ENCODE measurements at places on chromosomes 5 and 9.

GRCh38 chr5:33614039-33614438, 173.3 kb downstream of the TARS1 start:
- DNase-seq: no peak

GRCh38 chr5:17411436-17412402, 86.3 kb upstream of the TAF11L2 start:
- no peak for DNase-seq

GRCh38 chr5:72070529-72070928, 36.7 kb upstream of the MAP1B start:
- no peak for DNase-seq

DNA sequence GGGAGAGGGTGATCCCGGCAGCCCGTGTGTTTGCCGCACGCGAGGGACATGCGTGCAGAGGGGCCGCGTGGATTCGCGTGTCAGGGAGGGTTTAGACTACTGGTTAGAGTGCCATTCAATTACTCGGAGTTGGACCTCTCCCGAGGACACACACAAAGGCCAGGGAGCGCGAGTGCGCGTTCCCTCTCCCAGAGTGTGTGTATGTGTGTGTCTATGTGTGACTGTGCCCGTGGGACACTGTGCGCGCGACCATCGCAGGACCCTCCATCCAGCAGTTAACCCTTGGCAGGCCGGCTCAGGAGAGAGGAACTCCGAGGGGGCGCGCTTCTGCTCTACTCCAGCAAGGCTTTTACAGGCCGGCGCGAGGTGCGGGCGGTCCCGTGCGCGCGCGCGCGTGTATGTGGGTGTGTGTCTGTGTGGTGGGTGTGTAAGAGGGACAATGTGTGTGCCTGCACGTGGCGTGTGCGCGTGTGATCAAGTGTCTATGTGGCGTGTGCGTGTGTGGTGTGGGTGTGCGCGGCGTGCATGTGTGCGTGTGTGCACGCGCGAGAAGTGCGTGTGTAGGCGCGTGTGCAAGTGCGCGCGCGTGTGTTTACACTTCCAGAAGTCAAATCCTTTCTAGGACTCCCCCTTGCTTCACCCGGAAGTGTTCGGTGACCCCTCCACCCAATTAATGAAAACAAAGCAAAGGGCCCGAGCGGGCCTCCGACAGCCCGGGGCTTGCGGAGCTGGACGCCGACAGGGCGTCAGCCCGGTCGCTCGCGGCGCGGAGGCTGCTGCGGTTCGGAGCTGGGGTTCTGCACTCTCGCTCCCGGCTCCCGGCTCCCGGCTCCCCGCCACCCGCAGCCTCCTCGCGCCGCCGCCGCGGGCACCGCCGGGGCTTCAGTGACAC, 75.3 kb upstream of the TBCA start:
- peak; percentile 49 for DNase-seq

GRCh38 chr9:3181049-3181953, 337.4 kb upstream of the PUM3 start:
- peak; percentile 66 for DNase-seq

DNA sequence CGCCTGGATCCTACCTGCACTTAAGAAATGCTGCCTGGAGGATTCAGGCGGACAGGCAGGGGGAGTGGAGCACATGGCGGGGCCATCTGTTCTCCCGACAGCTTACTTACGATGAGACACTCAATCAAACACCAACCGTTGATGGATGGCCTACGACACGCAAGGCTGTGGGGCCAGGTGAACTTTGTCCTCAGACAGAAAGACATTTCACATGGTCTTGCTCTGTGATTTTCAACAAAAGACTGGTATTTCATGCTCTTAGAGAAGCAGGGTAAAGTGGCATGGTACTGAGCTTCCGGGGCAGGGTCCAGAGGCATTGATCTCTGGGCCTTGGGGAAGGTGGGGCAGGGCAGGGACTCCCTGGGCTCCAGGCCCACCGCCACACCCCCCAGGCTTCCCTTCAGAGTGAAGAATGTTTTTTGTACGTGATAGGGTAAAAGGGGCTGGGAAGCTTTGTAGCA, 9.1 kb upstream of the OLFM1 start:
- DNase-seq: no peak

DNA sequence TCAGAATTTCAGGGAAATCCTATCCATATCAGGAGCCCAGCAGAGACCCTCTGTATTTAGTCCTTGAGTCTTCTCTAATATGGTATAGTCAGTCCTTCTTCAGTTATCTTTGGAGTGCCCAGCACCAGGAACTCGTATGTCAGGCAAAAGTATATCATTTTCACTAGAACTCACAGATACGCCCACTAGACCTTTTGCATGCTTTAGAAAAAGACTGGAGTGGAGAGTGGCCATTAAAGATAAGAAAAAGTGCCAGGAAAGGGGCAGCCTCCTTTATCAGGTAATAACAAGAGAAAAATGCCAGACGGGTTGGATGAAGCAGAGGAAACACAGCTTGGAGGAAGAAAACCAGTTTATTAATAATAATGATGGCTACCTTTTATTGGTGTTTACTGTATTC, 63.5 kb downstream of the GPR21 start:
- no peak for DNase-seq

- no peak for DNase-seq
Observed at GRCh38 chr9:127098916-127099553, 23.4 kb downstream of the ANGPTL2 start.
